ENCODE measurements at places on chromosomes 16 and 17. TPM values are rescaled to one million over a fixed set of nuclear protein-coding genes. Genes with fewer than 3 reads are reported as not detected.

The C17orf67 gene
- total RNA-seq, result 3.2 TPM

The CSH1 gene
- not detected for total RNA-seq

The SEPTIN1 gene
- 1.2 TPM for total RNA-seq

The MYH3 gene
- total RNA-seq, result 1.4 TPM

The RMI2 gene
- 4.6 TPM for total RNA-seq

The PRKCB gene
- total RNA-seq, result 70.6 TPM

The PPM1E gene
- total RNA-seq, result 81.0 TPM

The NXN gene
- 20.8 TPM for total RNA-seq

The MMP25 gene
- total RNA-seq, result 0.92 TPM

The MT1F gene
- 1.8 TPM for total RNA-seq

The TAOK1 gene
- total RNA-seq, result 165 TPM

The GRAPL gene
- 0.92 TPM for total RNA-seq

The E2F4 gene
- total RNA-seq, result 20.1 TPM

The KCNJ12 gene
- 6.0 TPM for total RNA-seq

The C16orf96 gene
- total RNA-seq, result 0.46 TPM

The FAM83G gene
- 3.7 TPM for total RNA-seq

The ATP2A3 gene
- 2.8 TPM for total RNA-seq

The CCL15 gene
- total RNA-seq, result not detected

The FGF11 gene
- 9.0 TPM for total RNA-seq

All from diencephalon (tissue), 1 donor.